ENCODE measurements at places on chromosomes 13 and 19. TPM values are rescaled to one million over a fixed set of nuclear protein-coding genes. Genes with fewer than 3 reads are reported as not detected.
A peak's percentile ranks its signal among the peaks of the same experiment; 100 is the strongest.

DNA sequence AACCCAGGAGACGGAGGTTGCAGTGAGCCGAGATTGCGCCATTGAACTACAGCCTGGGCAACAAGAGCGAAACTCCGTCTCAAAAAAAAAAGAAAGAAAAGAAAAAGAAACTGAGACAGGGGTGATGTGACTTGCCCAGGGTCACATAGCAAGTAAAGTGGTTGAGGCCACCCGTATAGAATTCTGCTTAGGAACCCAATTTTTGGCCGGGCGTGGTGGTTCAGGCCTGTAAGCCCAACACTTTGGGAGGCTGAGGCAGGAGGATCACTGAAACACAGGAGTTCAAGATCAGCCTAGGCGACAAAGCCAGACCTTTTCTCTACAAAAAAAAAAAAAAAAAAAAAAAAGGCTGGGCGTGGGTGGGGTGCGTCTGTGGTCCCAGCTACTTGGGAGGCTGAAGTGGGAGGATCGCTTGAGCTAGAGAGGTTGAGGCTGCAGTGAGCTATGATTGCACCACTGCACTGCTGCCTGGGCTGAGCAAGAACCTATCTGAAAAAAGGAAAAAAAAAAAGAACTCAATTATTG is 1.3 kb downstream of the SNRPA start:
- H3K36me3 ChIP-seq, result peaks cover 31% of the 10 kb centered on the region
- no peak for DNase-seq

DNA sequence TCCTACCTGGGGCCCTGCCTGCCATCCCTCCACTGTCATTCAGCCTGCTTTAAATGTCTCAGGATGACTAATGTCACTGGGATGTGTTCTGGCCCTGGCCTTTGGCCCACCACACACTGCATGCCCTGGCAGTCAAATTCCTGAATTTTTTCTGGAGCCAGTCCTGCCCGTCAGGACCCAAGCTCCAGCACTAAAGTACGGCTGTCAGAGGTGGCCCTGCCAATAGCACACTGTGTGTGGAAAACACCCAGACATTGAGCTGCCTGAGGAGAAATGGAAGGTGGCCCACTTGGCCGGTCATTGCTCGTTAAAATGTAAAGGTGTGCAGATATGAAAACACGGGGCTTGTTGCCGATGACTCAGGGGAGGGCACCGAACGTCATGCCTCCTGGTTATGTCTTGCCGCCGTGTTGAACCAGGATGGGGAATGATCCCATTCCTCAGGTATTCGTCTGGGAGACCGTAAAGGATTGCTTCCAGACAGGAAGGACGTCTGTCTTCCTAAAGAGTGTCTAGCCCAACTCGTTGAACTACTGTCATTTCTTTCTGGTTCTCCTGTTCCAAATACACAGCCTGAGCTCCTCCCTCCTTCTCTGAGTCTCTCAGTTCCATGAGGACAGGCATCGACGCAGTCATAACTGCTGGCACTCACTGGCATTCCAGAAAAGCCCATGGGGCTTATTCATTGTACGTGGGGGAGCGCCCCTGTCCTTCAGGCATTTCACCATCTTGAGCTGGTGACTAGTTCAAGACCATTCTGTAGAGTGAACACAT is 40.6 kb downstream of the COL4A2 start:
- no peaks in the 10 kb centered on the region for H3K27me3 ChIP-seq
- no peak overlapping the region for H3K4me3 ChIP-seq
- H3K27ac ChIP-seq, result peak overlapping the region; percentile 9
- H3K36me3 ChIP-seq, result no peaks in the 10 kb centered on the region
- peaks cover 40% of the 10 kb centered on the region for H3K4me1 ChIP-seq
- DNase-seq, result no peak

GRCh38 chr19:23482829-23483228 is 87.6 kb upstream of the ZNF91 start:
- H3K4me3 ChIP-seq, result no peak overlapping the region
- H3K4me1 ChIP-seq, result no peaks in the 10 kb centered on the region
- no peaks in the 10 kb centered on the region for H3K36me3 ChIP-seq
- DNase-seq, result no peak

DNA sequence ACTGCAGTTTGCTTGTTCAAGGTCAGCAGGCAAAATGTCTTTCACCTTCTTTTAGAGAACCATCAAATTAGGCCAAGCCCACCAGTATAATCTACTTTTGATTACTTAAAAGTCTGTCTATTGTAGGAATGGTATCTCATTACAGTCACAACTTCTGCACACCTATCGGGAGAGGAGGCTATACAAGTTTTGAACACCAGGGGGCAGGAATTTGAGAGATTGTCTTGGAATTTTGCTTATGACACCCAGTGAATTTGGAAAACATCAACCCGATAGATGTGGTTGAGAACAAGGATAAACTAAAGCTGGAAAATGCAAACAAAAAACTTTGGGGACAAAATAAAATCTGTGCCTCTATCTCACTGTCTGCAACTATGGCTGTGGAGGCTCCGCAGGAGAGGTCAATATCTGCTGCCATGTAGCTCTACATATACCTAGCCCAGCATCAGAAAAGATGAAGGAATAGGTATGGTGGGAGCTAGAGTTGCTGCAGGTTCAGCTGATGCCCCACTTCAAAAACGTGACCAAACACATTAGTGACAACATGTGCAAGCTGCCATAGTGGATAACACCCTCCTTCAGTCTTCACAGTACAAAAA is 1299.2 kb upstream of the SPRY2 start:
- no peak overlapping the region for H3K4me3 ChIP-seq
- H3K36me3 ChIP-seq, result no peaks in the 10 kb centered on the region
- no peak for DNase-seq
- H3K4me1 ChIP-seq, result no peaks in the 10 kb centered on the region
- H3K27me3 ChIP-seq, result no peaks in the 10 kb centered on the region

DNA sequence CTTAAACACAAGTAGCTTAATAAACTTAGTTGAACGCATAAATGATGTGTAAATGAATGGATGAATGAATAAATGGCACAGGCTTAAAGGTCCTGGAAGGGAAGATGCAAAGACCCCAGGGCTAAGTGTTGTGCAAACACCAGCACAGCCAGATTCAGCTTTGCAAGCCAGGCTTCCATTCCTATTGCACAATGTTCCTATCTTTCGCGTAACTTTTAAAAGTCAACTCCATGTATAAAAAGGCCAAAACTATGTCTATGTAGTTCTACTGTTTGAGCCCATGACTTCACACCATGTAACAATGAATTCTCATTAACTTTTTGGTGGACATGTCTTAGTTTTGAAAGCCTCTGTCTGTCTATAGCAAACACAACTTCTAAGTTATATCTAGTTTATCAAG is 226.0 kb downstream of the NALCN start:
- no peaks in the 10 kb centered on the region for H3K4me1 ChIP-seq
- H3K36me3 ChIP-seq, result no peaks in the 10 kb centered on the region
- H3K4me3 ChIP-seq, result no peak overlapping the region

DNA sequence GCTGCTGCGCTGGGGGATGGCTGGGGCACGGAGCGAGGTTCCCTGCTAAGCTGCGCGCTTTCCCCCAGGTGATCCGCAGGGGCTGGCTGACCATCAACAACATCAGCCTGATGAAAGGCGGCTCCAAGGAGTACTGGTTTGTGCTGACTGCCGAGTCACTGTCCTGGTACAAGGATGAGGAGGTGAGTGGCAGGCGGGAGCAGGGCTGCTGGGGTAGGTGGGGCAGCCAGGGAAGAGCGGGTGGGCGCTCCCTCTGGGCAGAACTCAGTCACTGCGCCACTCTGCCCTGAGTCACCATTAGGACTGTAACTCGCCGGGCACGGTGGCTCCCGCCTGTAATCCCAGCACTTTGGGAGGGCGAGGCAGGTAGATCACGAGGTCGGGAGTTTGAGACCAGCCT is 23.8 kb downstream of the TMED1 start:
- peaks cover 98% of the 10 kb centered on the region for H3K36me3 ChIP-seq
- no peak for DNase-seq
- no peak overlapping the region for H3K27ac ChIP-seq
- peaks cover 16% of the 10 kb centered on the region for H3K4me1 ChIP-seq
- H3K4me3 ChIP-seq, result no peak overlapping the region
- no peaks in the 10 kb centered on the region for H3K27me3 ChIP-seq

GRCh38 chr19:41355035-41355434 is 1.3 kb upstream of the TGFB1 start:
- H3K36me3 ChIP-seq, result no peaks in the 10 kb centered on the region
- H3K4me3 ChIP-seq, result no peak overlapping the region
- peaks cover 45% of the 10 kb centered on the region for H3K4me1 ChIP-seq
- no peak for DNase-seq
- peak overlapping the region; percentile 31 for H3K27ac ChIP-seq
- no peaks in the 10 kb centered on the region for H3K27me3 ChIP-seq

- H3K27ac ChIP-seq, result no peak overlapping the region
- no peaks in the 10 kb centered on the region for H3K4me1 ChIP-seq
- H3K27me3 ChIP-seq, result peaks cover 16% of the 10 kb centered on the region
- DNase-seq, result peak; percentile 33
- H3K4me3 ChIP-seq, result peak overlapping the region; percentile 47
Measured at GRCh38 chr13:91174886-91175501, 172.5 kb upstream of the MIR17HG start.

DNA sequence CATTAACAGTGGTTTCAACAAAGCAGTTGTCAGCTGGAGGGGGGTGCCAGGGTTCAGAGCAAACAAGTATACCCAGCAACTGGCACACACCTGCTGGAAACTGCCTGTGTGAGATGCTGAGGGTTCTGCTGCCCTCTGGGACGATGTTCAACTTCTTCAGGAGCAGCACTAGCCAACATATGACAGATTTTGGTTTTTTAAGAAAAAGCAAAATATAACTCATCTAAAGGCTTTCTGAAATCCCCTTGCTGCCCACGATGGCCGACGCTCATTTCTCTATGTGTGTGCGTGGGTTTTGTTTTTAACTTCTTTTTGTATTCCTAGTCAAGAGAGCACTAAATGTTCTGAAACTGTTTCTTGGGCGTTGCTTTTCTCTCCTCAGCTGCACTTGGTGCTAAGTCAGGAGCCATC is 79.9 kb downstream of the MRPL57 start:
- no peak overlapping the region for H3K4me3 ChIP-seq
- H3K4me1 ChIP-seq, result no peaks in the 10 kb centered on the region
- no peaks in the 10 kb centered on the region for H3K36me3 ChIP-seq

DNA sequence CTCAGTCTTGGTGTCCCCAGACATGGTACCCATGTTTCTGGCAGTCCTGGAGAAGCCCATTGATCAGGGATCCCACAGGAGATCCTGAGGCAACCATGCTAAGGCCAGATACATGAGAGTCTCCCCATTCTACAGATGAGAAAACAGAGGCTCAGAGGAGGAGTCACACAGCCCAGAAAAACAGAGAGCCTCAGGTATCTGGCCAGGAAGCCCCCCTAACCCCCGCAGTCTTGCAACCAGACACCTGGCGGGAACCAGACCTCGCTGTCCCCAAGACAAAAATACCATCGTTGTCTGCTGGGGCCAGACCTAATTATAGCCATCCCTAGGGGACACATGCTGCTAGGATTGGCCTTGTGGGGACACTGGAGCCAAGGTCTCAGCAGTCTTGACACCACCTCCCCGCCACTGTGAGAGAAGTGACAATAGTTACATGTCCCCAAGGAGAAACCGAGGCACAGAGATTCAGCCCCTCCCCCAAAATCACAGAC is 1.6 kb upstream of the PDE4C start:
- H3K4me1 ChIP-seq, result peaks cover 35% of the 10 kb centered on the region
- no peak for DNase-seq
- H3K27me3 ChIP-seq, result peaks cover 43% of the 10 kb centered on the region
- no peak overlapping the region for H3K27ac ChIP-seq
- no peaks in the 10 kb centered on the region for H3K36me3 ChIP-seq
- H3K4me3 ChIP-seq, result no peak overlapping the region

GRCh38 chr19:45253396-45254027 is 2.4 kb downstream of the MARK4 start:
- H3K4me1 ChIP-seq, result peaks cover 29% of the 10 kb centered on the region
- H3K4me3 ChIP-seq, result no peak overlapping the region
- DNase-seq, result no peak
- H3K27me3 ChIP-seq, result no peaks in the 10 kb centered on the region
- no peak overlapping the region for H3K27ac ChIP-seq
- no peaks in the 10 kb centered on the region for H3K36me3 ChIP-seq

- no peak overlapping the region for H3K27ac ChIP-seq
- H3K4me3 ChIP-seq, result no peak overlapping the region
- no peaks in the 10 kb centered on the region for H3K4me1 ChIP-seq
- H3K27me3 ChIP-seq, result peaks cover 4% of the 10 kb centered on the region
- no peak for DNase-seq
Measured at GRCh38 chr13:48873587-48873986, 102.1 kb upstream of the FNDC3A start.

DNA sequence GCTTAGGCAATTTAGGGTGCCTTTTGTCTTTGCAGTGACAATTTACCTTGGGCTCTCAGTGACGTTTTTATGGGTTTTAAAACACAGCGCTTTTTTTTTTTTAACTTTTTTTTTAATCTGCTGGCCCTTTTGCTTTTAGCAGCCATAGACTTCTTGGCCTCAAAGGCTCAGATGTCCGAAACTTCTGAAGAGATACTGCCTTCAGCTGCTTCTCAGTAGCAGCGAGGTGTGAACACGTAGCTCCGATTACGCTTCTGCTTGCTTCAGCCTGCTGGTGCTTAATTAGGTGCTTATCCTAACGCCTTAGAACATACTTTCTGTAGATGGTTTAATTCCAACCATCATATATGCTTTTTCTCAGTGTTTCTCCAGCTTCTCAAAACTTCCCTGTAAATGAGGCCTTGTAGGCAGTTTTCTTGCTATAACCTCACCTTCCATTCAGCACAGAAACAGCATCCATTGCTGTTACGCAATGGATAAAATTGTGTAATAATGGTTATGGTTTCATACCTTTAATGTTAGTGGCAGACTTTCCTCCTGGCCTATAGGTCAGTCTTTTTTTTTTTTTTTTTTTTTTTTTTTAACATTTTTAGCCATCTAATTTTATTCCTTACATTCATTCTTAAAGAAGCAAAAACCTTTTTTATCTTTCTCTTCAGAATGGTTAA is 723.9 kb downstream of the GPC5 start:
- H3K27ac ChIP-seq, result no peak overlapping the region
- no peaks in the 10 kb centered on the region for H3K27me3 ChIP-seq

Gene GPR18
- 0.38 TPM for total RNA-seq

Gene MYO16
- total RNA-seq, result 0.24 TPM

Gene MRPL57
- total RNA-seq, result 16.8 TPM

Gene FXYD1
- 49.7 TPM for total RNA-seq

Gene B3GNT8
- total RNA-seq, result 22.5 TPM

Gene C5AR2
- 6.4 TPM for total RNA-seq
